HFF-Myc (cell line): ENCODE measurements at places on chromosomes 2 and 18.

GRCh38 chr18:28284132-28284531, 107.2 kb upstream of the CDH2 start:
- DNase-seq: no peak

GRCh38 chr2:120421830-120422175, 75.9 kb downstream of the INHBB start:
- no peak for DNase-seq

DNA sequence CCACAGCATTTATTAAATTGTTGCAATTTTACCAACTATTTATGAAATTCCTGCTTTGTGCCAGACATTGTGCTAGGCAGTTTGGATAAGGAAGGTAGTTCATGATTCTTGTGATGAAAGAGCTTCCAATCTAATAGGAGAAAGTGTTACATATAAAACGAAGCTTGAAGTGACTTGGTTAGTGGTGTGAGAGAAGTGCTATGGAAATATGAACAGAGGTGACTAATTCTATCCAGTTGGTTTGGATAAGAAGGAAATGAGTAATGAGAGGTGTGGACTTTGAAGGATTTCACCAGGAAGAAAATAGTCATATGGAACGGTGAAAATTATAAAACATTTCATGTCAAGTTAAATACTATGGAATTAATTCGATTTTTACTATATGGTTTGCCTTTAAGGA, 48.6 kb downstream of the EML6 start:
- DNase-seq: no peak

DNA sequence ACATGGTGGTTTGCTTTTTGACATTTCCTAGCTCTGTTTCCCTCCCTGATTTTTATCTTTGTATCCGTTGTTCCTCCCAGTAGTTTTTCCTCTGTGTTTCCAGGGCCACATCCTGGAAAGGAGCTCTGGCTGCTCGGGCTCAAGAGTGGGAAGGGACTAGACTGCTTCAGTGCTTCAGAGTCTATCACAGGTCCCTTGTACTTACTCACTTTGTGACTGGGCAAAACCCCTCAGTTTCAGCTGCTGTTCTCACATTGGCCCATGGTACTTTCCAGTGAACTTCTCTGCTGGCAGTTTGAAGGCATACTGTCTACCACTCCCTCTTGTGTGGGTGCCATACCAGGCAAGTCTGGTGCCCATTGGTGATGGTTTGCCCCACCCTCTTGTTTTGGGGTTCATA, 7.5 kb upstream of the STAMBP start:
- DNase-seq: no peak
